Neural crest cell (in vitro differentiated cells): ENCODE measurements at places on chromosomes 2 and 18. TPM values are rescaled to one million over a fixed set of nuclear protein-coding genes. Genes with fewer than 3 reads are reported as not detected.

Gene LYPD6B
- total RNA-seq: not detected in 2 replicates

Gene GPR55
- not detected in 2 replicates for total RNA-seq

Gene SLC4A3
- 10.0 and 11.4 TPM in 2 replicates for total RNA-seq

Gene GRHL1
- total RNA-seq: 2.0 and 3.4 TPM in 2 replicates

Gene CRACDL
- 0.37 and 0.48 TPM in 2 replicates for total RNA-seq

- no peaks in the 10 kb centered on the region for H3K36me3 ChIP-seq
- peaks cover 11% of the 10 kb centered on the region for H3K4me1 ChIP-seq
- no peak for DNase-seq
- H3K27me3 ChIP-seq: no peaks in the 10 kb centered on the region
These were observed 27.9 kb downstream of the PIEZO2 start for GRCh38 chr18:11121443-11121849.

DNA sequence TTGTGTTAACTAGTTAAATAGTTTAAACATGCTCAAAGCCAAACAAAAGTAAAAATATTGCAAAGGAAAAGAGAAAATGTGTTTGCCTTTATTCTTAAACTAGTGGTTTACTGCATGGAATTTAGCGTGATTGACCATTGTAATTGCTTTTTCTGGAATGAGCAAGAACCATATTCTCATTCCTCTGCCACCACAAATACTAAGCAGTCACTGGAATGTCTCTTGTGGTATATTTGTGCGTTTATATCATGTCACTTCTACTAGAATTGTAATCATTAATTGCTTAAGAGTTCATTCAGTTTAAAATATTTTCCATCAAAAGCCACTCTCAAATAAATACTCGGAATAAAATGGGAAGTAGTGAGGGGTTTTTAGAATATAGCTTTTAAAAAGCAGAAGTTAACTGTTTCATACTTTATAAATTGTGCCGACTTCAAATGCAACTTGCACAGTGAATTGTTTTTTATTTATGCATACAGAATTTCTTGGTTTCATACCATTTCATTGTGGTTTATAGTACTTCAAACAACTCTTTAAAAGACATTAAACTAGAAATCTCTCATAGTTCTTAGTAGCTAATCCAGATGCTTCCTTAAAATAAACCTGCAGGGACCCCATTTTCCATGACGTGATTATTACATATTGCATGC lies 288.1 kb downstream of the EPHA4 start:
- no peaks in the 10 kb centered on the region for H3K27me3 ChIP-seq
- peaks cover 2% of the 10 kb centered on the region for H3K36me3 ChIP-seq
- no peak overlapping the region for H3K27ac ChIP-seq
- peaks cover 16% of the 10 kb centered on the region for H3K4me1 ChIP-seq

DNA sequence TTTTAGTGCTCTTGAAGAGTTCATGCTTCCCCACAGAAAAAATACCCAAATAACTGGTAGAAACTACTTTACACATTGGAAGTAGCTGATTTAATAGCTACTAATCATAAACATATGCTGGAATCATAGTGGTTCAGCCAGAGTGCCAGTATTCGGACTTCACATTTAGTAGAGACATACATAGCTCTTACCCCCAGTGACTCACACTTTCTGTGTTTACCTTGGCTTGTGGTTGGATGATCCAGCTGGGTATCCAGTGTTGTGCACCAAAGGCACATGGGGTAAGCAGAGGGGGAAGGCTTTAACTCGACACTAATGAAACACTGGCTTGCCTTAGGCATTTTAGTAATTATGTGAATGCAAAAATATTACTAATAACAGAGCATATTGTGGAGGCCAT lies 18.1 kb downstream of the ARHGAP28 start:
- no peak overlapping the region for H3K27ac ChIP-seq
- no peak for DNase-seq
- peaks cover 6% of the 10 kb centered on the region for H3K36me3 ChIP-seq
- peaks cover 13% of the 10 kb centered on the region for H3K4me1 ChIP-seq

DNA sequence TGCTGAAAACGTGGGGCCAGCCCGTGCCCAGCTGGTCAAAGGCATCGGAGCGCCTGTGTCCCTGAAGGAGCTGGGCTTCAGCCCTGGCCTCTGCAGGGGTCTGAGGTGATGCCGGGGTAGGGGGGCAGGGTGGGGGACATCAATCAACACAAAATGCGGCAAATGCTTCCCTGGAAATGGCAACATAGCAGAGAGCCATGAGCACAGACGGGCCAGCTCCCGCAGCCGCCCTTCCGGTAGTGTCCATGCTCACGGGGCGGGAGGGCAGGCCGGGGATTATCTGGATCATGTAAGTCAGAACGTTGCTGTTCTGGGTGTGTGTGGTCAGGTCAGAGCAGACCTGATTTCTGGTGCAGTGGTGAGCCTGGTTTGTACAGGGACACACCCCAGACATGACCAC lies 56.5 kb upstream of the TWIST2 start:
- no peak for DNase-seq
- no peaks in the 10 kb centered on the region for H3K36me3 ChIP-seq
- no peak overlapping the region for H3K27ac ChIP-seq
- no peaks in the 10 kb centered on the region for H3K27me3 ChIP-seq
- H3K4me1 ChIP-seq: peaks cover 21% of the 10 kb centered on the region
- no peak overlapping the region for H3K4me3 ChIP-seq

DNA sequence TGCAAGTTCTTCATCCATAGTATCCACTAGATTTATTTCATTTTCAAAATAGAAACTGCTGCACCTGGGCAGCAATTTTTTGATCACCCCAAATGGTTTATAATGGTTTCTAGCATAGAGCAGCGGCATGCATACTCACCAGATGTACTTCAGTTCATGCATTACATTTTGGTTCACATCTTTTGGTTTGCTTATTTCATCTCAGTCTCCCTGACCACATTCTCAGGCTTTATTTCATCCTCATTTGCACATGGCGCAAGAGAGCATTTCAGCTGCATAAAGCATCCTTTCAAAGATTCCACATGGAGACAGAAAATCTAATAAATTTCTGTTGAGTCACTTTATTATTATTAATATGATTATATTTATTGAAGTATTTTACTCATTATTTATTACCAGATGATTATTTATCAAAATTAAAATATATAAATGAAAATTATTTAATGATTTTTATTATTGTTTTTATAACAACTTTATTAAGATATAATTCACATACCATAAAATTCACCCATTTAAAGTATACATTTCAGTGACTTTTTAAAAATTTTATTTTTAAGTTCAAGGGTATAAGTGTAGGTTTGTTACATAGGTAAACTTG lies 284.6 kb downstream of the TXNL1 start:
- DNase-seq: no peak
- H3K4me3 ChIP-seq: no peak overlapping the region
- H3K27me3 ChIP-seq: no peaks in the 10 kb centered on the region
- no peak overlapping the region for H3K27ac ChIP-seq

- no peaks in the 10 kb centered on the region for H3K36me3 ChIP-seq
- no peak overlapping the region for H3K27ac ChIP-seq
- peaks cover 14% of the 10 kb centered on the region for H3K27me3 ChIP-seq
- DNase-seq: no peak
These were observed 38.9 kb downstream of the FASTKD2 start for GRCh38 chr2:206804326-206804725.

- H3K36me3 ChIP-seq: no peaks in the 10 kb centered on the region
- H3K4me1 ChIP-seq: peaks cover 14% of the 10 kb centered on the region
- no peaks in the 10 kb centered on the region for H3K27me3 ChIP-seq
These were observed 6.0 kb upstream of the ALPP start for GRCh38 chr2:232372231-232373208.

DNA sequence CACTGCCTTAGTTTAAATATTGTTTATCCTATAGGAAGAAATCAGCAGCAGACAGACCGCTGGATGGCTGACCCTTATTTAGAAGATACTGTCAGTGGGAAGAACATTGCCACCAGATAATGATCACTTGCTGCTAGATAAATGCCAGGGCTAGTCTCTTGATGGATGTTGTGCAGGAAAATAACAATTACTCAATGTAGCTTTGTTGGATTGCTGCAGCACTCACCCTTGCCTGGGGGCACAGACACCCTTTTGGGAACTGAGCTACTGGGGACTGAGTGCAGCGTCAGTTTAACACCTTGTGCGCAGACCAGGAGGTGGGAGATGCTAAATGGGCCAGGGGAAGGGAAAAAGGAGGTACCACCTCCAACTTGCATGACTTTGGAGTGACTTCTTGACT lies 64.2 kb upstream of the CAPN13 start:
- peaks cover 5% of the 10 kb centered on the region for H3K27me3 ChIP-seq
- H3K27ac ChIP-seq: no peak overlapping the region
- peaks cover 3% of the 10 kb centered on the region for H3K36me3 ChIP-seq
- no peak for DNase-seq
- no peak overlapping the region for H3K4me3 ChIP-seq

DNA sequence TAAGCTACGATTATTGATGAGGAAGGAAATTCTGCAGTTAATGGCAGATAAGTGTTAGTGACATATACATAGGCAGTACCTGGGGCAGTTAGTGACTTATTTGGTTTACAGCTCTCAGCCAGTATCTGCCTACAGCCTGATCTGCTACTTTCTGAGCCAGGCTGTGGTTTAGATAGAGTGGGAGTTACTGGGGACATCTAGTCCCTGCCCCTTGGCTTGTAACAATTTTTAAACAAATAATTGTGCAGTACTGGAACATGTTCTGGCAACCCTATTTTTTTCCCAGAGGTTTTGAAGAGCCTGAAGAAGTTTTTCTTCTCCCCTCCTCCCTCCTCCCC lies 2.3 kb downstream of the KIF5C start:
- peaks cover 12% of the 10 kb centered on the region for H3K27me3 ChIP-seq
- peaks cover 25% of the 10 kb centered on the region for H3K4me1 ChIP-seq
- H3K27ac ChIP-seq: no peak overlapping the region

DNA sequence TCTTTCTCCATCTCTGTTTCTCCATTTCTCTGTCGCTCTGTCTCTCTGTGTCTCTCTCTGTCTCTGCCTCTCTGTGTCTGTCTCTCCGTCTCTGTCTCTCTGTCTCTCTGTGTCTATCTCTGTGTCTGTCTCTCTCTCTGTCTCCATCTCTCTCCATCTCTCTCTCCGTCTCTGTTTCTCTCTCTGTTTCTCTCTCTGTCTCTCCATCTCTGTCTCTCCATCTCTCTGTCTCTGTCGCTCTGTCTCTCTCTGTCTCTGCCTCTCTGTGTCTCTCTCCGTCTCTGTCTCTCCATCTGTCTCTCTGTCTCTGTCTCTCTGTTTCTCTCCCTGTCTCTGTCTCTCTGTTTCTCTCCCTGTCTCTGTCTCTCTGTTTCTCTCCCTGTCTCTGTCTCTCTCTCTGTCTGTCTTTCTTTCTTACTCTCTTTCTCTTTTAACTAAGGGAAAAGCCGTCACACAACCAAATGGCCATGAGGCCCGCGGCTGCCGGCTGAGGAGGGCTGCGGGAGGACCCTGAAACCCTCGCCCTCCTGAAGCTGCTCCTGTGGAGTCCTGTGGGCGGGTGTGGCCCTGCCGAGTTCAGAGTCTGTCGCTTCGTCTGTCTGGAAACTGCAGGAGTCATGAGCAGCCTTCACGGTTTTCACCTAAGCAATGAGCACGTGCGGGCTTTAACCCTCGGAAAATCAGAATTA lies 29.3 kb downstream of the NFATC1 start:
- H3K27ac ChIP-seq: peak overlapping the region; percentile 59
- peaks cover 2% of the 10 kb centered on the region for H3K27me3 ChIP-seq
- no peak for DNase-seq
- no peaks in the 10 kb centered on the region for H3K36me3 ChIP-seq
- peaks cover 24% of the 10 kb centered on the region for H3K4me1 ChIP-seq
- H3K4me3 ChIP-seq: no peak overlapping the region

DNA sequence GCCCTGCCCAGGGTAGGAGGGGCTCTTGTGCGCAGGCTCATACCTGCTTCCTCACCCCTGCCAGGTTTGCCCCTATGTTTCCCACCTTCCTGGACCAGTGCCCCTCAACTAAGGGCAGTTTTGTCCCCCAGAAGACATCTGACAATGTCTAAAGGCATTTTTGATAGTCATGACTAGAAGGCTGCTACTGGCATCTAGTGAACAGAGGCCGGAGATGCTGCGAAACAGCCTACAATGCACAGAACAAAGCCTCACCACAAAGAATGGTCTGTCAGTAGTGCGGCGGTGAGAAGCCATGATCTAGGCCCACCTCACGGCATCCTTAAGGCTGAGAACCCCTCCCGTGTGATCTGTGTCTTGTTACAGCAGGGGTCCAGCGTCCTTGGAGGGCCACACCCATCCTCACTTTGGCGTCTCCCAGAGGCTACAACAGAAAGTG lies 96.0 kb downstream of the TMEM17 start:
- no peaks in the 10 kb centered on the region for H3K27me3 ChIP-seq
- no peaks in the 10 kb centered on the region for H3K36me3 ChIP-seq
- no peak overlapping the region for H3K27ac ChIP-seq
- no peak for DNase-seq
